ENCODE measurements at places on chromosomes 12 and 14. TPM values are rescaled to one million over a fixed set of nuclear protein-coding genes. Genes with fewer than 3 reads are reported as not detected.

The WDR89 gene
- 8.8 TPM for total RNA-seq

The KRT73 gene
- total RNA-seq = not detected

The IL26 gene
- 0.34 TPM for total RNA-seq

DNA sequence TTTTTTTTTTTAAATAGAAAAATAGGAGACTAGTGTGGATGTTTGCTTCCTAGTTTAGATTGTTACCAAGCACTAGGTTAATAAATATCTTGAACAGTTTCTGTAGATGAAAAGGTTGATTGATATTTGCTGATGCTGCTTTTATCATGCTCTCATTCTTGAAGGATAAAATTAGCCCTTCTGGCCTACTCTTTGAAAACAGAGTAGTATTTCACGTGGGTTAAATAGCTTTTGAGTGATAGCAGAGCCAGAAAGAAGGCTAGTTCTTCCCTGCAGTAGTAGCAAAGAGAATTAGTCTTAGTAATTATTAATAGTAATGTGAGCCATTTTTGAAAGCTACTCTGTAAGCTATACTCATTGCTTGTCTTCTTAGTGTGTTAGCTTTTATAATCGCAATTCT is 5.2 kb downstream of the NEDD1 start:
- DNase-seq = no peak

GRCh38 chr14:33764876-33765650 is 185.8 kb downstream of the EGLN3 start:
- no peak for DNase-seq

DNA sequence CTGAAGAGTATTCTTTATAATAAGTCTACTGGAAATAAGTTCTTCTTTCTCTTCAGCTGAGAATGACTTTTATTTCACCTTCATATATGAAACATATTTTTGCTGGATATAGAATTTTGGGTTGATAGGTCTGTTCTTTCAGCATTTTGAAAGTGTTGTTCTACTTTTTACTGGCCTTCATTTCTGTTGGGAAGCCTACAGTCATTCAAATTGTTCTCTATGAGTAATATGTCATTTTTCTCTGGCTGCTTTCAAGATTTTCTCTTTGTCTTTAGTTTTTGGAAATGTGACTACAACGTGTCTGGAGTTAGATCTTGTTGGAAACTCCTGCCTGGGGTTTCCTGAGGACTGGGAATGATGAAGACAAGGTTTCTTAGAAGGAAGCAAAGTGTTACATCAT is 10.0 kb downstream of the FGFR1OP2 start:
- no peak for DNase-seq

Data from osteocyte (in vitro differentiated cells).